COR-L47 (cell line): ENCODE measurements at places on chromosomes 6 and 20.
A peak's percentile ranks its signal among the peaks of the same experiment; 100 is the strongest.

GRCh38 chr20:46367967-46368901 lies 38.2 kb downstream of the ELMO2 start:
- DNase-seq = peak; percentile 73

- no peak for DNase-seq
Observed at GRCh38 chr6:163427498-163428254, 13.2 kb downstream of the QKI start.

DNA sequence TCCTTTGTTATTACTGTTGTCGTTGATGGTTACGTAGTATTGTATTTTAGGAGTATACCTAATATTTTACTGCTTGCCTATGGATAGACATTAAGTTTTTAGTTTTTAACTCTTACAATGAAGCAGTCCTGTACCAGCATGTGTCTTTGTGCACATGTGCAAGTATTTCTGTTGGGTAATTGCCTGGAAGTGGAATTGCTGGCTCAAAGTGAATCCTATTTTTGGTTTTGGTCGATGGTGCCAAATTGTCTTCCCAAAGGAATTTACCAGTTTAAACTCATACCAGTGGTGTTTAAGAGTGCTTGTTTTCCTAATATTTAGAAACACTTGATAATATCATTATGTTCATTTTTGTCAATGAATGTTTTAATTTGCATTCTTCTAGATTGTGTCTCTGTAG lies 75.5 kb downstream of the ANKS1A start:
- no peak for DNase-seq

- no peak for DNase-seq
Observed at GRCh38 chr6:14271789-14272736, 154.5 kb downstream of the CD83 start.

GRCh38 chr6:69768664-69769063 lies 28.1 kb downstream of the LMBRD1 start:
- no peak for DNase-seq

GRCh38 chr6:106194949-106195921 lies 109.1 kb downstream of the PRDM1 start:
- DNase-seq = no peak

- no peak for DNase-seq
Observed at GRCh38 chr6:43219814-43220213, 9.5 kb downstream of the DNPH1 start.

- DNase-seq = no peak
Observed at GRCh38 chr6:14981960-14982359, 263.9 kb upstream of the JARID2 start.

GRCh38 chr6:166084951-166085350 lies 82.7 kb downstream of the TBXT start:
- no peak for DNase-seq

DNA sequence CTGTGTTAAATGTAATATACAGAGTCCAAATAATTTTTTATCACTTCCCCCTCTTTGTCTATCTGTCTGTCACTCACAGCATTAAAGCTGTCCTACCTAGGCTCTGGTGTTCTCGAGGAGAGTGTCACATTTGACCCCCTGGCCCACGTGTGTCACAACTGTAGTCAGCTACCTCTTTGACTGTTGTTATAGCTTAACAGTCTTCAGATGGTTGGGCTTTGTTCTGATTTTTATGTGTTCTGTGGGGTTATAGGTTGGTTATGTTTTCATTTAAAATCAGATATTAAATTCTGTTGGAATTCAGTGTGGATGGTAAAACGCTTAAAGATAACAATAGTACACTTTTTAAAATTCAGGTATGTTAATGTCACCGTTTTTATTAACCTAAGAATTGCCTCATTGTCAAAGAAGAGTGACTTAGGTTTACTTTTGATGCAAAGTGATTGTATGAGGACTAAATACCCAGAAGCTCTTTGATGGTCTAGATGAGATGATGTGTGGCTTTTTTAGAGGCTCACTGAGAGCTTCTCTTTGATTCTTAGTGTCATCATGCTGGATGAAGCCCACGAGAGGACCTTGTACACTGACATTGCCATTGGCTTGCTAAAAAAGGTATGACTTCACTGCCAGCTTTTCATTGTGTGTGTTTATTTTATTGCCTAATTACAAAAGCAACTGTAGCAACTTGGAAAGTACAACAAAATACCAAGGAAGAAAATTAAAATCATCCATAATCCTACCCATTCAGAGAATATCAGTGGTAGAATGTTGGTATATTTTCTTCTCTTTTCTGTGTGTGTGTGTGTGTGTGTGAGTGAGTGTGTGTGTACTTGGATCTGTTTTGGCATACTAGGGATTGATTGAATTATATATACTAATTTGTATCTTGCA lies 29.9 kb downstream of the DHX35 start:
- DNase-seq = no peak

DNA sequence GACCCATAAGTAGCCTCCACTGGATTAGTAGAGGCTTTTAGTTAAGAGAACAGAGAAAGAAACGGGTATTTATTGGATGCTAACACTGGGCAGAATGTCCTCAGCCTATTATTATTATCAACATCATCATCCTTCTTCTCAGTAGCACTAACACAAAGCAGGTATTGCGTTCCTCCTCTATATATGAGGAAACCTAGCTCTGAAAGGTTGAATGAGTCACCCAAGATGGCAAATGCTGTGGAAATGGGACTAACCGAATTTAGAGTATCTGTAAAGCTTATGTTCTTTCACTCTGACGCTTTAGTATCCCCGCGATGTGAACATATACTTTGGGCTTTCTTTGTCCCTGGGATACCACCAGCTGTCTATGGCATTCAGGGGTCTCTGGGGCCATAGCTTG lies 77.0 kb downstream of the ADTRP start:
- DNase-seq = no peak

DNA sequence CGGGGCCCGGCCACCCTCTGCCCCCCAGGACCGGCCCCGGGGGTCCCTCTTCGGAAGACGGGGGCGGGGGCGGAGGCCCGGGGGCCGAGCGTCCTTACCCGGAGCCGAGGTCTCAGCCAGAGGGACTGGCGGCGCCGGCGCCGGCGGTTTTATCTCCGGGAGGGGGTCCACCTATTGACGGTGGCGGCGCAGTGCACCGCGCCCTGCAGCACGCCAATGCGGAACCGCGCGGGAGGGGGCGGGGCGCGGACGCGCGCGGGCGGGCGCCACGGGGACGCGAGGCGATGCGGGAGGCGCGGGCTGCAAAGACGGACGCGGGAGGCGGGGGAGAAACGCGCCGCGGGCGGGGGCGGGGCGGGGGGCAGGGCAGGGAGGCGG lies at the start of gene EEF1A2:
EEF1A2 (minus strand) TSS at position 124 of the 378 bp plus-strand sequence. CDS start 1,320 bp downstream, outside the sequence.
- peak; percentile 83 for DNase-seq

DNA sequence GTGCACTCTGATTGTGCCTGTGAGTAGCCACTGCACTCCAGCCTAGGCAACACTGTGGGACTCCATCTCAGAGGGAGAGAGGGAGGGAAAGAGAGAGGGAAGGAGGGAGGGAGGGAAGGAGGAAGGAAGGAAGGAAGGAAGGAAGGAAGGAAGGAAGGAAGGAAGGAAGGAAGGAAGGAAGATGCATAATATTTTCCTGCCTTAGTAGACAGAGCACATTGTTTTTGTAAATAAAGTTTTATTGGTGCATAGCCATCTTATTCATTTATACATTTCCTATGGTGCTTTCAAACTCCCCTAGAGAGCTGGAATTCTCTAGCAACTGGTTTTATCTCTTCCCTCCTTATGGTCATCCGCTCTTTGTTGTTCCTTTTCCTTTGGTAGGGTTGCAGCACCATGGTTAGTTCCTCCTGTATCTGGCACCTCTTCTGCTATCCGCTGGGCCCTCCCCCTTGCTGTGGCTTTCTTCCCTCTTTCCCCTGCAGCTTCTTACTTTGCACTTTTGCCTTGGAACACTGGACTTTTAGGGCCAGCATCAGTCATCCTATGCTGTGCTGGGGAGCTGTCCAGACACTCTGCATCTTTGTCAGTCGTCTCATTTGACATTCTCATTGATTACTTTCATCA lies 20.2 kb downstream of the GPR6 start:
- no peak for DNase-seq

GRCh38 chr20:24490598-24490997 lies 21.2 kb downstream of the SYNDIG1 start:
- DNase-seq = no peak
